ENCODE measurements at places on chromosomes 7 and 10.

DNA sequence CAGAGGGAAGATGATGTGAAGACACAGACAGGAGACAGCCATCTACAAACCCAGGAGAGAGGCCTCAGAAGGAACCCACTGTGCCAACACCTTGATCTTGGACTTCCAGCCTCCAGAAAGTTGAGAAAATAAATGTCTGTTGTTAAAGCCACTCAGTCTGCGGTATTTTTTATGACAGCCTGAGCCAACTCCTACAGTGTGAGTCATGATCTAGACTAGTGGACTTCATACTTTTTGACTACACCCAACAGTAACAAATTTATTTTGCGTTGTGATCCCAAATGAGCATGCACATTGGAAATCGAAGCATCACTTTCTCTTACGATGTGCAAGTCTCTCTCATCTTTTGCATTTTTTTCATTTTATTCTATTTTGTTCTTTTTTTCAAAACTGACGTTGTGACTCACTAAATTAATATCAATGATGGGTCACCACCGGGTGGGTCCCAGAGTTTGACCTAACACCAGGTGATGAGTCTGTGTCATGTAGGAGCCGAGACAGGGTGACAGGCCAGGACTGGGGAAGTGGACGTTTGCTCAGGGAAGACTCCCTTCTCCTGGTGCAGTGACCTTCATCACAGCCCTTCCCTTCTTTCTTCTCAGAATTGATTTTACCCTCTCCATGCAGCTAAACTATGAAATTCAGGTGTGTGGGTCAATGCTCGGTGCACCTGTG, 28.9 kb downstream of the PHYH start:
- peak overlapping the region; percentile 69 for H3K27ac ChIP-seq
- H3K36me3 ChIP-seq, result no peaks in the 10 kb centered on the region
- peaks cover 5% of the 10 kb centered on the region for H3K27me3 ChIP-seq
- H3K4me1 ChIP-seq, result peaks cover 9% of the 10 kb centered on the region
- H3K4me3 ChIP-seq, result no peak overlapping the region
- DNase-seq, result no peak

- DNase-seq, result no peak
- H3K36me3 ChIP-seq, result no peaks in the 10 kb centered on the region
- no peaks in the 10 kb centered on the region for H3K27me3 ChIP-seq
Observed at GRCh38 chr10:74598891-74599566, 227.4 kb upstream of the KAT6B start.

DNA sequence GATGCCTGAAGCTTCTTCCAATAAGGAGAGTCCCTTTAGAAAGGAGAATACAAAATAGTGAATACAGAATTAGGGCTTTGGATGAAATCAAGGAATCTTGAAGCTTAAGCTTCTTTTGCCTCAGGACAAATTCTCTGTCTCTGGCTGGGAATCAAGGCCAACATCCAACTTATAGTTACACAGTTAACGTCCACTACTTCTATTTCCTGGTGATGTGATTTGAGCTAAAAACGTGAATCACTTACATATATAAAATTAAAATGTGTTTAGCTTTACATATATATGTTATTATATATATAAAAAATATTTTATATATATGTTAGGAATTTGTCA, 11.4 kb upstream of the INPP5F start:
- DNase-seq, result no peak
- H3K27ac ChIP-seq, result no peak overlapping the region
- H3K27me3 ChIP-seq, result no peaks in the 10 kb centered on the region
- no peak overlapping the region for H3K4me3 ChIP-seq

DNA sequence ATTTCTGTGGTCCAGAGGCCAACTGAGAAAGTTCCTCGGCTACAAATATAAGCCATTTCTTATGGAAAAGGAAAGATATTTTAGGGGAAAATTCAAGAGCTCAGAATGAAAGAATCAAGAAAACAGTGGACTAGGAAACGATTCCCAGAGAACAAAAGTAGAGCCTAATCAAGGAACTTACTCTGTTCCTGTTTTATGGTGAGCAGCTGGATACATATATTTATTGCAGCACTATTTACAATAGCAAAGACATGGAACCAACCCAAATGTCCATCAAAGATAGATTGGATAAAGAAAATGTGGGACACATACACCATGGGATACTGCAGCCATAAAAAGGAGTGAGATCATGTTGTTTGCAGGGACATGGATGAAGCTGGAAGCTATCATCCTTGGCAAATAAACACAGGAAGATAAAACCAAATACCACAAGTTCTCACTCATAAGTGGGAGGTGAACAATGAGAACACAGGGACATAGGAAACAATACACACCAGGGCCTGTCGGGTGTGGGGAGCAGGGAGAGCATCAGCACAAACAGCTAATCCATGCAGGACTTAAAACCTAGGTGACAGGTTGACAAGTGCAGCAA, 298.7 kb downstream of the THSD7A start:
- no peak overlapping the region for H3K27ac ChIP-seq
- no peaks in the 10 kb centered on the region for H3K36me3 ChIP-seq
- no peak for DNase-seq
- no peaks in the 10 kb centered on the region for H3K4me1 ChIP-seq

- H3K36me3 ChIP-seq, result peaks cover 1% of the 10 kb centered on the region
- peaks cover 12% of the 10 kb centered on the region for H3K27me3 ChIP-seq
- no peak for DNase-seq
- H3K4me1 ChIP-seq, result no peaks in the 10 kb centered on the region
Observed at GRCh38 chr10:83801983-83802382, 337.3 kb upstream of the GHITM start.

Data from central memory CD8-positive, alpha-beta T cell (primary cell).